ENCODE measurements at places on chromosomes 1 and 21. TPM values are rescaled to one million over a fixed set of nuclear protein-coding genes. Genes with fewer than 3 reads are reported as not detected.

- DNase-seq: no peak
Observed at GRCh38 chr1:84422909-84423308, 24.6 kb downstream of the DNASE2B start.

DNA sequence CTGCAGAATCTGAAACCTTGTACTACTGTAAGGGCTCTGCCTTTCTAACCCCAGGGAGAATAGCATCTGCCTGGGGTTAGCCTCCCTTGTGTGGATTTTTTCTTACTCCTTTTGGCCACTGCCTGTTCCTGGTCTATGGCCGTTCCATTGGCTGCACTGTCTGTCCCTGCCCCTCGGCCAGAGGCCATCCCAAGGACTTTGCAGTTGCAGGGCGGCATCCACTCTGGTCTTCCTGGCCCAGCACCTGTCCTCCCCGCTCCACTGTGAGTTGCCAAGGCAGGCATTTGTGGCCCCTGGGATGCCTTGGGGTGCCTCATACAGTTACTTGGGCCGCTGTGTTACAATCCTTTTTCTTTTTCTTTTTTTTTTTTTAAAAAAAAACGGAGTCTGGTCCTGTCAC is 45.8 kb downstream of the PDE9A start:
- no peak for DNase-seq

KLHDC7A gene
- not detected for total RNA-seq

DYRK3 gene
- total RNA-seq: 6.8 TPM

MARK1 gene
- total RNA-seq: 12.3 TPM
